ENCODE measurements at places on chromosomes 4 and X.
A peak's percentile ranks its signal among the peaks of the same experiment; 100 is the strongest.

- H3K4me1 ChIP-seq = no peaks in the 10 kb centered on the region
- no peaks in the 10 kb centered on the region for H3K27me3 ChIP-seq
- H3K36me3 ChIP-seq = no peaks in the 10 kb centered on the region
- DNase-seq = peak; percentile 13
- H3K4me3 ChIP-seq = no peak overlapping the region
- no peak overlapping the region for H3K27ac ChIP-seq
These were observed 94.3 kb downstream of the DDIT4L start for GRCh38 chr4:100095729-100096595.

- H3K4me1 ChIP-seq = no peaks in the 10 kb centered on the region
- DNase-seq = no peak
- no peak overlapping the region for H3K4me3 ChIP-seq
- H3K27me3 ChIP-seq = no peaks in the 10 kb centered on the region
- no peaks in the 10 kb centered on the region for H3K36me3 ChIP-seq
These were observed 16.4 kb upstream of the ARAP2 start for GRCh38 chr4:36260731-36261130.

DNA sequence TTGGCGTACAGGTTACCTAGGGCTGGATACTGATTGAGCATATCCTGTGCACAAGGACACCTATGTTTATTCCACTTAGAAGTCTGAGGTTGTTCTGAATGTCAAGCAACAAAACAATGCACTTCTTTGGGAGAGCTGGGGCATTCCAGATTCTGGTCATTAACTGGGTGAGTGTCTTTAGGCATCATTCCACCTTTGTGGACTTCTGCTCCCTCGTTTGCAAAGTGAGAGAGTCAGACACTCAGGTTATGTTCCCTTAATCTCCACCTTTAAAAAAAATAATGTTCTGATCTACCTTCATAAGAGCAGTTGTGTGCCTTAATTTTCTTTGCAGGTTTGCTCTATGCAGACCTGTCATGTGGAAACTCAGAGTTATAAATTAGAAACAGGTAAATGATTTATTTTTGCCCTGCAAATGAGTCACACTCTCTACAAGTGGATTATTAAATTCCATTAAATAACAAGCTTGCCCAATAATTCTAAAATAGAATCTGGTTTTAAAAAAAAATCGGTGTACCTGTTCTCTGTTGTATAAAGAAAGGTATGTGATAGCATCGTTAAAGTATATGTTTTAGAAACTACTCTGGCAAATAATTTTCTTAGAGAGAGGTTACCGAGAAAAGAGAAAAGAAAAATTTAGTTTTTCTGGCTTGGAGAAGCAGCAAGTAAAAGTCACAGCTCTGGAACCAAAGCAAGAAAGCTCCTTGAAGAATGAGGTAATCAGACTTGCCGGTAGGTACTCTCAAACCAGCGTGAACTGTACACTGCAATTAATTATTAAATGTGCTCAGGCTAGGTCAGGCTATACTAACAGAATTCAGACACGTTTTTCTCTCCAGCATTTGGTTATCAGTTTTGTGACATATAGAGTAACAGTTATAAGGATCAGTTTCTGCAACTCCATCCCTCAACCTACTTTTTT is 93.2 kb downstream of the SORBS2 start:
- H3K27ac ChIP-seq = no peak overlapping the region
- no peaks in the 10 kb centered on the region for H3K27me3 ChIP-seq
- DNase-seq = no peak
- no peaks in the 10 kb centered on the region for H3K4me1 ChIP-seq
- H3K4me3 ChIP-seq = no peak overlapping the region

- no peak for DNase-seq
- H3K27ac ChIP-seq = no peak overlapping the region
- no peaks in the 10 kb centered on the region for H3K4me1 ChIP-seq
These were observed 55.6 kb downstream of the TLL1 start for GRCh38 chr4:165928601-165929000.

GRCh38 chr4:176077561-176077960 is 11.9 kb downstream of the WDR17 start:
- H3K4me1 ChIP-seq = no peaks in the 10 kb centered on the region
- H3K4me3 ChIP-seq = no peak overlapping the region
- no peaks in the 10 kb centered on the region for H3K36me3 ChIP-seq
- no peak for DNase-seq
- no peaks in the 10 kb centered on the region for H3K27me3 ChIP-seq
- no peak overlapping the region for H3K27ac ChIP-seq

DNA sequence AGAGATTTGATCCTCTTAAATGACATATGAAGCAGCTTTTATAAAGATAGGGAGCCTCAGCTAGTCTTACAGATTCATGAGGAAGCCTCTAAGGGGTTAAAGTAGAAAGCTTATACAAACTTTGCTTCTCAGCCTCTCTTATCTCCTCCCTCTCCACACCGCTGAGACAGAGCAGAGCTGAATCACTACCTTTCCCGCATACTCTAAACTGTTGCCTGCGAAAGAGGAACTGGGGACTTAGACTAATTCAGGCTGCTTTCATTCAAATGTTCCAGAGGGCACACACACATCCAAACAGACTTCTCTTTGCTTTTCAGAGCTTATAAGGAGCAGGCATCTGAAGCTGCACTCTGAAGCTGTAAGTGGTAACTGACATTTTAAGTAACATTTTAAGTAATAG is at the start of gene SERTM2:
TSS of gene SERTM2 (plus strand) at position 169 of the 400 bp plus-strand sequence. CDS start 7,213 bp downstream, outside the sequence.
- H3K4me1 ChIP-seq = no peaks in the 10 kb centered on the region
- H3K27ac ChIP-seq = no peak within 1 kb of the TSS
- H3K4me3 ChIP-seq = no peak within 1 kb of the TSS
- no peaks in the 10 kb centered on the region for H3K36me3 ChIP-seq
- no peaks in the 10 kb centered on the region for H3K27me3 ChIP-seq

DNA sequence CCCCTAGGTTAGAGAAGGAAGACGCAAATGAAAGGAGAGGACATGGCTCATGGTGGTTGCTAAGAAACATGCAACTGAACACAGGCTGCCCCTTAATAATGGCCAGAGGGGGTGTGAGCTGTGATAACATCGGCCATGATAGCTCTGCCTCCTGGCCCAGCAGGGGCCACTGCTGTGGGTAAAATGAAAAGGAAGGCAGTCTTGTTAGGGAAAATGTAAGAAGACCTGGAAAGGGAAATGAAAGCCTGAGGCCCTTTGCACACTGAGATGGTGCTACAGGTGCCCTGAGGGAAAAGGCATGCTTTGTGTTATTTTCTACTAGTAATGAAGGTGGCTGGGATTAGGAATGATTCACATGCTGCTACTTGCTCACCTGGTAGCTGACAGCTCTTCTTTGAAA is 123.6 kb upstream of the MID1 start:
- H3K27me3 ChIP-seq = no peaks in the 10 kb centered on the region
- H3K4me1 ChIP-seq = no peaks in the 10 kb centered on the region
- H3K27ac ChIP-seq = no peak overlapping the region
- no peak for DNase-seq
- H3K36me3 ChIP-seq = no peaks in the 10 kb centered on the region
- H3K4me3 ChIP-seq = no peak overlapping the region

DNA sequence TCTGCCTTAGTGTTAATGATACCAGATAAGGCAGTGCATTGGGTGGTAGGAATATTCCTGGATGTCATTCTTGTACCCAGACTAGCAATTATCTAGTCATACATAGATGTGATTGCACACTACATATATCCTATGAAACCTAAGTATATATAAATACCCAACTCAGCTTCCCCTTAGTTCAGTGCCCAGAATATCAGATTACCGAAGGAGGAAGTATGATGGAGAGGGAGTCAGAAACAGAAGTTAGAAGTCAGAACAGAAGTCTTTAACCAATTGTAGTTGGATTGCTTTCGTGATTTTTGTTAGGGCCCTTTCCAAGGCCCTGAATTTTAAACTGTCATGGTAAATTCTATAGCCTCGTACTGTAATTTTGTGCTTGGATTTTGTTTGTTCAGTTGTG is 42.9 kb downstream of the MOB1B start:
- no peaks in the 10 kb centered on the region for H3K36me3 ChIP-seq
- no peaks in the 10 kb centered on the region for H3K4me1 ChIP-seq
- H3K4me3 ChIP-seq = no peak overlapping the region
- DNase-seq = no peak
- H3K27me3 ChIP-seq = no peaks in the 10 kb centered on the region

DNA sequence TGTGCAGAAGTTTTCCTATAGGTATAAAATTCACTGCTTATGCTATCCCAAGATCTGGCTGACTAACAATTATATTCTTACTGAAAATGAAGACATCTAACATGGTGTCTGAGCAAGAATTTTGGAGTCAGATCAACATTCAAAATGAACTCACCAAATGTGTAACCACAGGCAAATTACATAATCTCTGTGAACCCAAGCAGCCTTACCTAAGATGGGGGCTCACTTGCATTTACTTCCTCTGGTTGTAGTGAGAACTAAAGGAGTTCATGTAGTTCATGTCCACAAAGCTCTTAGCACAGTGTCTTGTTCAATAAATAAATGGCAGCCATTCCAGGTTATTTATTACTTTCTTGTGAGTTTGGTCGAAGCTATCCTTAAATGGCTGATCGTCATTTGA is 163.9 kb upstream of the LCORL start:
- H3K27ac ChIP-seq = no peak overlapping the region
- H3K27me3 ChIP-seq = no peaks in the 10 kb centered on the region

DNA sequence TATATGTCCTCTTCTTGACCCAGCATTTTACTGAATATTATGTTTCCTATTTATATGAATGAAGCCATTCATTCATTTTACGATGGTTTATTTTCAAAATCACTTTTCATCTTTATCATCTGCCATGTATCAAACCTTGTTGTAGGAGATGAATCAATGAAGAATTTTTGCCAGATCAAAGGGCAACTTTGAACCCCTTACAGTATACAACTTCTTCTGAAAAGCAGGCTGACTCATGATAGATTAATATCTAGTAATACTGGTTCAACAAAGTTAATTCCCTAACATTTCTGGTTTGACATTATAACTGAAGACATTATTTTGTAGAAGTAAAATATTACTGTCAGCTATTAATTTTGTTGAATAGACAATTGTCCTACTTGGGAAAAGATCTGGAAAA is 226.0 kb downstream of the RPA4 start:
- no peak for DNase-seq
- H3K4me3 ChIP-seq = no peak overlapping the region
- no peaks in the 10 kb centered on the region for H3K4me1 ChIP-seq
- H3K36me3 ChIP-seq = no peaks in the 10 kb centered on the region
- H3K27ac ChIP-seq = no peak overlapping the region

- H3K27me3 ChIP-seq = no peaks in the 10 kb centered on the region
- no peaks in the 10 kb centered on the region for H3K36me3 ChIP-seq
- DNase-seq = no peak
- H3K4me1 ChIP-seq = no peaks in the 10 kb centered on the region
- no peak overlapping the region for H3K4me3 ChIP-seq
These were observed 55.2 kb downstream of the TRMT44 start for GRCh38 chr4:8495803-8496202.

GRCh38 chr4:171042989-171043524 is 770.1 kb upstream of the GALNTL6 start:
- no peaks in the 10 kb centered on the region for H3K27me3 ChIP-seq
- no peak for DNase-seq
- H3K36me3 ChIP-seq = no peaks in the 10 kb centered on the region
- no peaks in the 10 kb centered on the region for H3K4me1 ChIP-seq

GRCh38 chr4:138035781-138036258 is 206.3 kb downstream of the SLC7A11 start:
- DNase-seq = no peak
- H3K4me1 ChIP-seq = no peaks in the 10 kb centered on the region
- H3K27ac ChIP-seq = no peak overlapping the region
- H3K4me3 ChIP-seq = no peak overlapping the region

DNA sequence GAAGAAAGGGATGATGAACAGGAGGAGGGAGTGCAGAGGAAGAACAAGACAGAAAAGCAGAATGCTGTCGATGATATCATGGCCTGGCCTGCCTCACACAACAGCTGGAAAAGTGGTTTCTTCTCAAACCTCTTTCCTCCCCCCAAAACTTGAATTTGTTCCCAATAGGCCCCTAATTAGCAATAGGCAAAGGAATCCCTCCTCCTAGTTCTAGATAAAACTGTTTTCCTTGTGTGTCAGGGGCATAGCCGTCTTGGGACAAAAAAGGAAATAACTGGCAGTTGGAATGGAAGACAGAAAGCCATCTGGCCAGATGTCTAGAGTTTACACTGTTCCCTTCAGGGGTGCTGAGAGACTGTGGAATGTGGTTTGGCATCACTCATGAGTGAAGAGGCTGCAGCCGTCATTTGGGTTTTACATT is 177.8 kb upstream of the C1QTNF7 start:
- no peak overlapping the region for H3K27ac ChIP-seq
- H3K36me3 ChIP-seq = no peaks in the 10 kb centered on the region
- no peaks in the 10 kb centered on the region for H3K27me3 ChIP-seq
- H3K4me3 ChIP-seq = no peak overlapping the region
- no peak for DNase-seq
- H3K4me1 ChIP-seq = no peaks in the 10 kb centered on the region

- no peaks in the 10 kb centered on the region for H3K27me3 ChIP-seq
- H3K27ac ChIP-seq = no peak overlapping the region
- H3K36me3 ChIP-seq = no peaks in the 10 kb centered on the region
- H3K4me3 ChIP-seq = no peak overlapping the region
These were observed 65.7 kb upstream of the ARHGAP24 start for GRCh38 chr4:85409251-85409650.

GRCh38 chr4:10417740-10418139 is 39.5 kb downstream of the ZNF518B start:
- no peaks in the 10 kb centered on the region for H3K27me3 ChIP-seq
- H3K4me3 ChIP-seq = no peak overlapping the region
- H3K27ac ChIP-seq = no peak overlapping the region
- no peaks in the 10 kb centered on the region for H3K36me3 ChIP-seq
- DNase-seq = no peak

GRCh38 chr4:138262469-138262868 is 20.3 kb upstream of the SLC7A11 start:
- H3K27ac ChIP-seq = no peak overlapping the region
- no peaks in the 10 kb centered on the region for H3K36me3 ChIP-seq
- no peaks in the 10 kb centered on the region for H3K27me3 ChIP-seq
- no peak overlapping the region for H3K4me3 ChIP-seq
- H3K4me1 ChIP-seq = no peaks in the 10 kb centered on the region

DNA sequence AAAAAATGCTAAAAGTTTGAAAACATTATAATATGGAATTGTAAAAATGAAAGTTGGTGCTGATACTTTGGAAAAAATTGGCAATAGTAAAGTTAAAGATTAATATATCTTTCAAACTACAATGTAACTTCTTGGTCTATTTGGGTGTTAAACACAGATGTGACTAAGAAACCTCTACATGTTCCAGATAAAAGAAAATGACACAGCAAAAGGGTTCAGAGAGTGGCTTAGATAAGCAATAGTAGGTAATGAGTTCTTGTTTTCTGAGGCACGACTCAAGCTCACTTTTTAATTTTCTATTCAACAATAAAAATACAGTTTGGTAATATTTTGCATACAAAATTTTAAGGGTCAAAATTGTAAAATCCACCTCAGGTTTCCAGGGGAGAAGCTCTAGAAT is 292.7 kb downstream of the GALNTL6 start:
- H3K27me3 ChIP-seq = no peaks in the 10 kb centered on the region
- H3K27ac ChIP-seq = no peak overlapping the region
- H3K36me3 ChIP-seq = no peaks in the 10 kb centered on the region

GRCh38 chr4:160523231-160523630 is 1420.4 kb downstream of the RAPGEF2 start:
- no peaks in the 10 kb centered on the region for H3K4me1 ChIP-seq
- H3K36me3 ChIP-seq = no peaks in the 10 kb centered on the region
- H3K4me3 ChIP-seq = no peak overlapping the region
- H3K27me3 ChIP-seq = no peaks in the 10 kb centered on the region
- H3K27ac ChIP-seq = no peak overlapping the region
- no peak for DNase-seq
